Esophagus squamous epithelium (tissue), 5 donors: ENCODE measurements at places on chromosomes 4 and X. TPM values are rescaled to one million over a fixed set of nuclear protein-coding genes. Genes with fewer than 3 reads are reported as not detected.

DNA sequence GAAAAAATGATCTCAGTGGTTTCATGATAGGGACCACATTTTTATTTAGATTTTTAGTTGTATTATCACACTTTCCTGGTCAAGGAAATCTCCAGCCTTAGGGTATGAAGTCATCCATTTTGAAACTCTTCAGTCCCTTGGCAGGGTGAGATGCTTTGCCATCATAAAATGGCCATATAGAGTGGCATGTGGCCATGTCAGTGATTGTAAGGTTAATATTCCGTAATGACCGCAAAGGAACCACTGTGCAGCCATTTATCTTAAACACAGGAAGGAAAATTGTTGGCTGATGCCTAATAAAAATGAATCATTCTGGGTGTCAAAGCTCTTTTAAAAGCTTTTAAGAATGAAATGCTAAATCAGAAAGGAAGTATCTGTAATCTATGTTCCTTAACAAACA, 35.6 kb downstream of the COMMD8 start:
- no peaks in the 10 kb centered on the region for H3K4me1 ChIP-seq
- H3K27me3 ChIP-seq = no peaks in the 10 kb centered on the region
- H3K36me3 ChIP-seq = no peaks in the 10 kb centered on the region

GRCh38 chr4:133592591-133592990, 443.5 kb downstream of the PCDH10 start:
- H3K36me3 ChIP-seq = no peaks in the 10 kb centered on the region
- H3K27ac ChIP-seq = no peak overlapping the region
- no peaks in the 10 kb centered on the region for H3K27me3 ChIP-seq
- H3K4me3 ChIP-seq = no peak overlapping the region
- DNase-seq = no peak
- H3K4me1 ChIP-seq = no peaks in the 10 kb centered on the region

DNA sequence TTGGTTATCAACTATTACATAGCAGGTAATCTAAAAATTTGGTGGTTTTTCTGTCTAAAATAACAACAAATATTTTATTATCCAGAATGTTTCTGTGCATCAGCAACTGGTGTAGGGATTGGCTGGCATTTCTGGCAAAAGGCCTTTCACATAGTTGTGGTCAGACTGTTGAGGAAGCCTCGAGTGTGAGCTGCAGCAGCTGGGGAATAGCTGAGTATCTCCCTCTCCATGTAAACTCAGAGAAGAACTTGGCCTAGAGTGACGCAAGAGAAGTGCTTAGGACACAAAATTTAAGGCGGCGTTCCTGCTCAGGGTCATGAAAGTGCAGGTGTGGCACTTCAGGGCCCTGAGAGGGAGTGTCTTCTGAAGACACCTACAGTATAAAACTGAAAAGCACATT, 558.9 kb downstream of the SPOCK3 start:
- no peaks in the 10 kb centered on the region for H3K36me3 ChIP-seq
- DNase-seq = no peak
- no peaks in the 10 kb centered on the region for H3K27me3 ChIP-seq
- no peaks in the 10 kb centered on the region for H3K4me1 ChIP-seq

DNA sequence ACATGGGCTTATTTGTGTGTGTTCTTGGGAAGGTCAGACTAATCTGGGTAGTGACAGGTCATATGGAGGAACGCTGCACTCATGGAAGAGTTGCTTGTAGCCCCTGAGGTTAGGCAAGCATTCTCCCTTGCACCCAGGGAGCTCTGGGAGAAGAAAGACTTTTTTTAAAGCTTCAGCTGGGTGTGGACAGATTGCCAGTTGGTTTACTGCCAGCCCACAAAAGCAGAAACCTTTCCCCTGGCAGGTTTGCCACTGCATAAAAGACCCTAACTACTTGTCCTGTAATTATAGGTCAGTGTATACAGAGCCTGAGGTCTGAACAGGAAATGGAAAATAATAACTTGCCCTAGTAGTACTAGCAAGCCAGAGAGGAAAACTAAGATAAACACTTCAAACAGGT, 7.4 kb upstream of the NFKB1 start:
- DNase-seq = no peak
- no peaks in the 10 kb centered on the region for H3K27me3 ChIP-seq
- H3K36me3 ChIP-seq = no peaks in the 10 kb centered on the region
- H3K27ac ChIP-seq = no peak overlapping the region

DNA sequence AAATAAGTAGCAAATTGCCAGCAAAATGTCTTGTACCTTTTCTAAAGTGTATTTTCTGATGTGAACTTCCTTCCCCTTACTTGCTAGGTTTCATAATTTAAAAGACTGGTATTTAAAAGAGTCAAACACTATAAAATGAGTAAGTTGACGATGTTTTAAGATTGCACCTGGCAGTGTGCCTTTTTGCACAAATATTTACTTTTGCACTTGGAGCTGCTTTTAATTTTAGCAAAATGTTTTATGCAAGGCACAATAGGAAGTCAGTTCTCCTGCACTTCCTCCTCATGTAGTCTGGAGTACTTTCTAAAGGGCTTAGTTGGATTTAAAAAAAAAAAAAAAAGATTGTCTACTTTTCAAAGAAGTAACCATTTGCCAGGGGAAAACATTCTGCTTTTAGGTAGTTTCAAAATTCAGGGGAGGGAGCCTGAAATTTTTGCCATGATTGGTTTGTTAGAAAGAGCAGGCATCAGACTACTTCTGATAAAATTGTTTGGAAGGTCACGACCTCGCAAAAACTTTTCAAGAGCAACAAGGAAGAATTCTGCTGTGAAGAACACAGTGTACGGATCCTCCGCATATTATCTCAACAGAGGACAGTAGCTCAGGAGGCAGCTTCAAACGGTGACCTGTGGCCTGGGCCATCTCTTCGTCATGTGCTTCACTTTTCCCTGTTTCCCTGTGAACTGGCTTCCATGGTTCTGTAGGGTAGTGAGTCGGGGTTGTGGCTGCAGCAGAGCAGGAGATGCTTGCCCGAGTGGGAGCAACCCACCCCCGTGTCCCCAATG, 66.1 kb downstream of the CDS1 start:
- DNase-seq = no peak
- H3K4me3 ChIP-seq = no peak overlapping the region
- H3K4me1 ChIP-seq = peaks cover 4% of the 10 kb centered on the region
- no peaks in the 10 kb centered on the region for H3K27me3 ChIP-seq

GRCh38 chr4:106796876-106797275, 239.2 kb downstream of the DKK2 start:
- no peaks in the 10 kb centered on the region for H3K27me3 ChIP-seq
- no peak overlapping the region for H3K27ac ChIP-seq
- H3K36me3 ChIP-seq = no peaks in the 10 kb centered on the region
- DNase-seq = no peak
- no peak overlapping the region for H3K4me3 ChIP-seq

GRCh38 chrX:147958291-147958690, 22.8 kb upstream of the FMR1NB start:
- H3K4me3 ChIP-seq = no peak overlapping the region
- H3K27ac ChIP-seq = no peak overlapping the region
- H3K4me1 ChIP-seq = no peaks in the 10 kb centered on the region
- no peaks in the 10 kb centered on the region for H3K27me3 ChIP-seq
- H3K36me3 ChIP-seq = no peaks in the 10 kb centered on the region

DNA sequence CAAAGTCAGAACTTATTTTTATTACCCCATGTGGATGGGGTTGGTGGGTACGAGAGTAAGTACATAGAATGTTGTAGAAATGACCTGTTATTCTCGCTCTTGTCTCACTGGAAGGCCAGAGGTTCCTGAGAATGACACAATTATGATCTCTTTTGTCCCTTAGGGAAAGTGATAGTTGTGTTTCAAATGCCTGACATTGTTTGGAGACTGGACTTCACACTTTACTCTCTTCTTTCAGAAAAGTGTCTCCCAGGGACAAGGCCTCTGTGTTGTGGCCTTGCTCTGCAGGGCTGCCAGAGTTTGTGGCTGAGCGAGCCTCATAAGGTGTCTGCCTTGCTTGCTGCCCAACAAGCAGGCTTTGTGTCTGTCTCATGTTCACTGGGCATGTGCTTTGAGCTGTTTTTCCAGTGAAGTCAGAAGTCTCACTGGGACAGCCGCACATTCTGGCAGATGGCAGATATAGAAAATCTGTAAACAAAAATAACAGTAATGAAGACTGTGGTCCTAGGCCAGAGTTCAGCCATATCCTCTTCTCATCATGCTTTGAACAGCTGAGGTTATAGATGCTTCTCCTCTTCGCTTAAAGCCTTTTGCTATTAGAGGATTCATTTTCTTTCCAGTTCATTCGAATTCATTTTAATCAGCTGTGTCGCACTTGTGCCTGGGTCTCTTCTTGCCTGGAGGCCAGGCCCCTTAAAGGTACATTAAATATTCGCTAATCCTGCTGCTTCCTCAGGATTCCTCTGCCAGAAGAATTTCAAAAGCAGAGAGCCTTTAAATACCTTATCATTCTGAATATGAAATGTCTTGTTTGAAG, 14.4 kb downstream of the PPEF1 start:
- no peak overlapping the region for H3K27ac ChIP-seq
- no peaks in the 10 kb centered on the region for H3K27me3 ChIP-seq
- no peaks in the 10 kb centered on the region for H3K4me1 ChIP-seq
- DNase-seq = no peak

GRCh38 chr4:152052451-152053057, 291.7 kb upstream of the GATB start:
- no peaks in the 10 kb centered on the region for H3K36me3 ChIP-seq
- no peak overlapping the region for H3K27ac ChIP-seq
- no peaks in the 10 kb centered on the region for H3K4me1 ChIP-seq
- H3K4me3 ChIP-seq = no peak overlapping the region
- no peak for DNase-seq

- no peaks in the 10 kb centered on the region for H3K36me3 ChIP-seq
- H3K4me1 ChIP-seq = no peaks in the 10 kb centered on the region
- no peaks in the 10 kb centered on the region for H3K27me3 ChIP-seq
- no peak for DNase-seq
- H3K4me3 ChIP-seq = no peak overlapping the region
Measured at GRCh38 chrX:2313864-2314640, 186.7 kb downstream of the DHRSX start.

The NAA11 gene
- total RNA-seq = not detected

The CYTL1 gene
- not detected for total RNA-seq

The DUX4 gene
- total RNA-seq = not detected
